Posterior cingulate gyrus (tissue), 11 donors: ENCODE measurements at places on chromosomes 1 and 21.

- no peak for DNase-seq
Measured at GRCh38 chr1:56355422-56355821, 223.9 kb downstream of the PLPP3 start.

- DNase-seq = no peak
Measured at GRCh38 chr1:4380564-4381168, 273.7 kb upstream of the AJAP1 start.

GRCh38 chr1:196295766-196296165 lies 312.5 kb downstream of the KCNT2 start:
- DNase-seq = no peak

DNA sequence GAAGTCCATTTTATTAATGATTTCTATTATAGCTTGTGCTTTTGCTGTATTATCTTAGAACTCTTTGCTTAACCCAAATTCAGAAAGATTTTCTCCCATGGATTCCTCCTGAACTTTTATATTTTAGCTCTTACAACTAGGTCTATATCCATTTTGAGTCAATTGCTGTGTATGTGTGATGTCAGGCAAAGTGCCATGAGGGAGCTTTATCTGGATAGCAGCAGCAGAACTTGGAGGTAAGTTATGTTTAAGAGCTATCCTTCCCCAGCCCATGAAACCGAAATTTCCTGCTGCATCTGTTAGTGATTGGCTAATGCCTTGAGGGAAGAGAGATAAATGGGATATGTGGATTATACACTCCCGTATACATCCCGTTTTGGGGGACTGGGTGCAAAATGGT lies 29.9 kb downstream of the ADAM30 start:
- DNase-seq = no peak

GRCh38 chr1:74193908-74194307 lies 4.1 kb downstream of the LRRIQ3 start:
- no peak for DNase-seq

GRCh38 chr1:114388432-114389003 lies 122.5 kb downstream of the TRIM33 start:
- DNase-seq = no peak

GRCh38 chr1:12629511-12629956 lies 11.5 kb upstream of the DHRS3 start:
- DNase-seq = no peak

DNA sequence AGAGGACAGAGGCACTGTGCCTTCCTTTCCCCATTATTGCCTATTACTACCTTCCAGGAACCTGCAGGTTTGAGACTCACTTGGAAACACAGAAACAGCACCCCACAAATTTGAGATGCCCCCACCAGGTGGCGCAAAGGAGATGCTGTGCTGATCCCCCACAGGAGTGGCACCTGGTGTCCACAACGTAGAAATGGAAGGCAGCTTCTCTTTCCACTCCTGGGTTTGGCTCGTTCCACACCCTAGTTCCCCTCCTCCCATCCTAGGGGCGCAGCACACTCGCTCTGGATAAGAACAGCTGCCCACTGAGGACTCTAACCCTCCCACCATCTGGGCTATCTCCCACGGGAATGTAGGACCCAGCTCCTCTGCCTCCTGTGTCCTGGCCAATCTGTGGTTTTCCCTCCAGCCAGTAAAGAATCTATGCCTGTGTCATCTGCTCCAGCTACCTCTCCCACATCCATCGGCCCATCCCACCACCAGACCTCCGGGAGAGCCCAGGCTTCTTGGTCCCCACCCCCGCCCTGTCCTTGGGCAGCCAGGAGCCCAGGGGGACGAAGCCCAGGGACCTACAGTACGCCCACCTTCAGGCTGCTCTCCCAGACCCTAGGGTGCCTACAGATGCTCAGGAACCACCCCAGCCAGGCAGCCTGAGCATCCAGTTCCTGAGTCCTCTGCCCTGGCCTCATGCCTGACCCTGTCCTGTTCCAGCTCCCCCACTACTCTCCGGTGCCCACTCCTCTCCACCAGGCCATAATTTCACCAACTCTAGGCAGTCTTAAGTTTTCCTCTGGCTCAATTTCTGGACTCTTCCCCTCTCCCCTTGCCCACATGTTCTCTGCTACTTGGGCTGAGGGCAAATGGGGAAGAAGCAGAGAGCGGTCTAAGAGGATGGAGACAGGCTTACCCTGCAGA lies 549 bp downstream of the THBS3 start:
- peak; percentile 85 for DNase-seq

DNA sequence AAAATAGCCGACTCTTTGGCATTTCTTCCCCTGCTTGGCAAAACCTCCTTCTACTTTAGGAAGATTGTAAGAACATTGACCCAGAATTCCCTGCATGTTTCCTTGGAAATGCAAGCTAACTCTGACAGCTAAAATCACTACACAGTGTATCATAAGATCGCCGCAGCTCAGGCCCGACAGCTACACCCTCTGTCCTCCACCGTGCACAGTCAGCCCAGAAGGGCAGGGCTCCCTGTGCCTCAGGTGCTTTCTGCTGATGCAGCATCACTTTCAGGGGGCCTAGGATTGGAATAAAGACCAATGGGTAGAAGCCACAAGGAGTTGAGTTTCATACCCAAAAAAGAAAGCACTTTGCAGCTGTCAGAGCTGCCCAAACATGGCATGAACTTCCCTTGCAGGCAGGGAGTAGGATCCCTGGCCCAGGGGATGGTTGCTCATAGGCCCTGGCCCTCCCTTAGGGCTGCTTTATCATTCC lies 145.3 kb downstream of the SEC16B start:
- peak; percentile 21 for DNase-seq

DNA sequence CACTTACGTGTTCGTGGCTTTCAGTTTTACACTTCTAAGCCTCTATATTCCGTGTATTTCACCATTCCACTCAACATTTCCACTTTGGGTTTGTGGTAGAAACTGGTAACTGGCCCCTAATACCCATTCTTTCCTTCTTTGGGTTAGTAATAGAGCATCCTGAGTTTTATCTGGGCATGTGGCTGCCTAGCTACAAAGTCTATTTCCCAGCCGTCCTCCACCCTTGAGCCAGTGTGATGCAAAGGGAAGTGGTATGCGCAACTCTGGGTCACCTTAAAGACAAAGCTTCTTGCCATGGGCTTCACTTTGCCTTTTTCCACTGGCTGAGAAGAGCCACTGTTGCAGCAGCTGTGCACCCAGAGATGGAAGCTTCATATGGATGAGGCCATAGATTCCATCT lies 73.9 kb downstream of the LAMC2 start:
- DNase-seq = no peak

GRCh38 chr1:7967651-7968050 lies 6.1 kb downstream of the PARK7 start:
- DNase-seq = no peak

- no peak for DNase-seq
Measured at GRCh38 chr1:3033790-3034090, 12.5 kb downstream of the ACTRT2 start.

DNA sequence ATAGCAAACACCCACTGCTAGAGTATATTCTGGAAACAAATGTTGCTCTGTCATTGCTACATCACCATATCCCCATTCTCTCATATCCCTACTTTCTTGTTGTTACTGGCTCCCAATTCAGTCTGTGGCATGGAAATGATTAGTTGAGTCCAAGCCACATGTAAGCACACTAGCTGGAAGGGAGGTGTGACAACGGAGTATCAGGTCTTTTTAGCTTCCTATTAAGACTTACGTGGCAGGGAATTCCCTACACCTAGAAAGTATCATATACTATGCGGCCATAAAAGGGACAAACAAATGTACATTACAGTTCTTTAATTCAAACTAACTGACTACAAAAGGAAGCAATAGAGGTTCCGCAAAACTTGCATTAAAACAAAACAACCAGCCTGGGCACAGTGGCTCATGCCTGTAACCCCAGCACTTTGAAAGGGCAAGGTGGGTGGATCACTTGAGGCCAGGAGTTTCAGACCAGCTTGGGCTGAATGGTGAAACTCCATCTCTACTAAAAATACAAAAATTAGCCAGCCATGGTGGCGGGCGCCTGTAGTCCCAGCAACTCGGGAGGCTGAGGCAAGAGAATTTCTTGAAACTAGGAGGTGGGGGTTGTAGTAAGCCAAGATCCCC lies 48.6 kb downstream of the INTS7 start:
- no peak for DNase-seq

DNA sequence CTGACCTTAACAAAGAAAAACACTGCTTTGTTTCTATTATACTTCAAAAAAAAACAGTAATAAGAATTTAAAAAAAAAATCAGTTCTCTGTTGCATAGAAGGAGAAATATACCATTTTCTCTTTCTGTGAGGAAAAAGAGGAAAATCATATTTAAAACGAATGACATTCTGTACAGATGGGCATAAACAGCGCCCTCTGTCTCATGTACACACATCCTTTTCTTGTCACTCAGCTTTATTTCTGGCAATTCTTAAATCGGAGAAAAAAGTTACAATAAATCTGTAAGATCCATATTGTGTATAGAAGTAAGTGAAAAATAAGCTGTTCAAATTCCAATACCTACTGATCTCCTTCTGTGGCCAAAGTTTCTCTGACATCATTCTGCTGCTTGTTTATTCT lies 245.4 kb downstream of the SMYD3 start:
- DNase-seq = no peak

DNA sequence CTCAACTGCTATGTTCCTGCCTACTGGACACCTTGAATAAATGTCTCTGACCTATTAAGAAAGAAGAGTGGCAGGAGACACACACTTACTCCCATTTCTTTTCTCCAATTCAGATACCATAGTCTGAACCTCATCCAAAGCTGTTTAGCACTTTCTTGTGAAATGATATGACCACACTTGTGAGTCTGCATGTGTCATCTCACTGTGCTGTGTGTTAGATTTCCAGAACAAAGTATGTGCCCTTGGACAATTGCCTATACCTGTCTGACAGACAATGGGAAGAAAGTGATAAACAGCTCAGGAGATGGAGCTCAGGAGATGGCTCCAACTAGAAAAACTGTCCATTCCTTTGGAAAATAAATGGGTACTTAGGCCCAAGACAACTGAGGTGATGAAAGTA lies 48.4 kb downstream of the USP48 start:
- no peak for DNase-seq

DNA sequence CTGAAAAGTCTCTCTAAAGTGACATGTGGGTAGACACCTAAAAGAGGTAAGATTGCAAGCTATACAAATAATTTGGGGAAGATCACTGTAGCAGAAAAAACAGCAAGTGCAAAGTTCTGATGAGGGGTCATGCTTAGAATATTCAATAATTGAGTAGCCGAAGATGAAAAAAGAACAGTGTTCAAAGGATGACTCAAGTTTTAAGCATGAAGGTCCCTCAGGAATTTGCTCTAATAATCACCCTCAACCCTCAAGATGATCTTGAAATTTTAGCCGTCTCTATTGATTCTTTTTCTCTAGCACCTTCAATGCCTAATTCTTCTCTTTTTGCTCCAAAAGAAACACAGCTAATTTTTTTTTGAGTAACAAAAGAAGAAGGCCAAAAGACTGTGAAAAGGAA lies 190.6 kb upstream of the ZNHIT6 start:
- DNase-seq = no peak

- no peak for DNase-seq
Measured at GRCh38 chr1:180720753-180721152, 88.9 kb downstream of the XPR1 start.

DNA sequence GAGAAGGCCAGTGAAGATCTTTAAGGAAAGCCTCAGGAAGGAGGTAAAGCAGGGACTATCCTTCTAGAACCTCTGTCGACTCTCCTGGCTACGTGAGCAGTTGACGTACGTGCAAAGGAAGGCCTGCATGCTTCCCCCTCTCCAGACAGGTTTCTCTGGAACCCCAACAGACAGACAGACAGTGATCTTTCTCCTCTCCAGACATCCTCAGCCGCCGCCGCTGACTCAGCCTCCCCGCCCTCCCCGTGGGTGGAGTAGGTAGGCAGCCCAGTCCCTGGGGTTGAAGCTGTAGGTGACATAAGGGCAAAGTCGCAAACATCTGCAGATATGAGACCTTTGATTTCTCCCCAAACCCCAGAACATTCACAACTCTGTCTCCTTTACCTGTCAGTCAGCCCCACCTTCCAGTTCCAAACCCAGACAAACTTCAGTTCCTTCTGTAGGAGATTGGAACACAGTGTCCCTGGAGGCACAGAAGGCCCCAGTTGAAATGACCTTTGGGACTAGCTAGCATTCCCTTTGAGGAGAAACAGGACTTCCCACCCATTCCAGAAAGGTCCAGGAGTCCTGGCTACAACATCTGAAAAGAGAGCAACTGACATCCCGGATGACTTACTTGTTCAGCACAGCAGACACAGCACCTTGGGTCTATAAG lies 146.0 kb upstream of the JUN start:
- no peak for DNase-seq

DNA sequence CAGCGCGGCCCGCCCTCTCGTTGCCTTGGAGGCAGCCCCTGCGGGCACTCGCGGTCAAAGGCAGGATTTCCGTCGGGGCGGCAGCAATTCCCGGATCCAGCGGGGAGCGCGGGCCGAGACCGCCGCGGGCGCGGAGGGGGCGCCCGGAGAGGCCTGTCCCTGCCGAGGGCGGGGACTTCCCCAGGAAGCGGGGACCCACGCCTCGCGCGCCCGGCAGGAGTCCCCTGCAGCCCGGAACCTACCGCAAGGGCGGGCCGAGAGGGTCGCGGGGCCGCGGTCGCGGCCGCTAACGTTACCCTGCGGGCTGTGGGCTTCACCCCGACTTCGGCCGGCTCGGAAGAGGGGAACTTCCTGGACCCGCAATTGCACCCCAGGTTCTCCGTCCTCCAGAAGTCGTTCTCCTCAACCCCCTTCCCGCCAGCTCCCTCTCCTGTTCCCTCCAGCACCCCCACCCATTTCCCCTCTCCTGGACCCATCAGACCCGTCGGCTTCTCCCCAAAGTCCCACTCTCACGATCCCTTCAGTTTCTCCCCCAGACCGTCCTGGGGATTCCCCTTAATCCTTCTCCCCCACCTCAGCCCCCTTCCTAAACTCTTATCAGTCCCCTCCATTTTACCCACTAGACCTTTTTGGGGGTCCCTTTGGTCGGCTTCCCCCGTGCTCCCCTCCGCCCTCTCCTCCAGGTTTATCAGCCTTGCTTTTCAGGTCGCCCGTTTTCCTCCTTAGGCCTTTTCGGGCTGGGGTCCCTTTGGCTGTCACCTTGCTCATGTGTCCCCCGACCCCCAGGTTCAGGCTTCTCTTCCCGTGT lies 604 bp downstream of the FGR start:
- DNase-seq = no peak

GRCh38 chr1:200478239-200478623 lies 68.4 kb upstream of the ZNF281 start:
- DNase-seq = no peak

DNA sequence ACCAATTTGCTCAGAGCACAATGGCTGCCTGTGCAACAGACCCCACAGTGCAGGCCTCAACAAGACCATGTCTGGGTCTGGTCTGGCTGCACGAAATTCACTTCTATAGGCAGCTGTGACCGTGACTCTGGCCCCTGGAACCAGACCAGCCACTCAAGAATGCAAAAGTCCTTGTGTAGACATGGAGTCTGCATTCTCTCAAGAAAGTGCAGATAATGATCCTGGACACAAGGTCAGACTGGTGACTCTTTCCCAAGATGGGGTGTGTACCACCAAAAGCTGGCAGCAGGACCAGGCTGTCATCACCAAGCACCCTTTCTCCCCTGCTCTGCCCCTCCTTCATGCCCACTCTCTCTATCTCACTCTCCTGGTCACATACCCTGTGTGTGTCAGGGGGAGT lies 7.1 kb upstream of the METTL25B start:
- DNase-seq = no peak
